ENCODE measurements at places on chromosomes 1 and 21.

- no peak for DNase-seq
Observed at GRCh38 chr1:179042087-179042486, 16.4 kb downstream of the FAM20B start.

GRCh38 chr1:22208268-22208972, 65.5 kb upstream of the WNT4 start:
- DNase-seq = no peak

DNA sequence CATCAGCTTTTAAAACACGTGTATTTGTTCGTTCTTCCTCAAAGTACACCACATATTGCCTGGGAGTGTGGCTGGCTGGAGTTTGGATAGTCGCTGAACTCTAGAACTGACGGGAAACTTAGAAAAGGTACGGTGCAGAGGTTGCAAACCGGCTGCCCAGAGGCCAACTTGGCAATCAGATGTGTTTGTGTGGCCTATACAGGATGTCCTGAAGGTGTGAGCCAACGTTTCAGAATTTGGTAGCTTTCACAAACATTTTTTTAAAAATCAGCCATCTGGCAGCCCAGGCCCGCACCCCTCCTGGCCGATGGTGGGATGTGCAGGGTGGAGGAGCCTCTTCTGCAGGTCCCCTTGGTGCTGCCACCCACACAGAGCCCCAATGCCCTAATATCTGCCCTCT, 73.6 kb upstream of the SLC25A33 start:
- no peak for DNase-seq

GRCh38 chr21:38440746-38441145, 57.5 kb downstream of the ERG start:
- DNase-seq = no peak

DNA sequence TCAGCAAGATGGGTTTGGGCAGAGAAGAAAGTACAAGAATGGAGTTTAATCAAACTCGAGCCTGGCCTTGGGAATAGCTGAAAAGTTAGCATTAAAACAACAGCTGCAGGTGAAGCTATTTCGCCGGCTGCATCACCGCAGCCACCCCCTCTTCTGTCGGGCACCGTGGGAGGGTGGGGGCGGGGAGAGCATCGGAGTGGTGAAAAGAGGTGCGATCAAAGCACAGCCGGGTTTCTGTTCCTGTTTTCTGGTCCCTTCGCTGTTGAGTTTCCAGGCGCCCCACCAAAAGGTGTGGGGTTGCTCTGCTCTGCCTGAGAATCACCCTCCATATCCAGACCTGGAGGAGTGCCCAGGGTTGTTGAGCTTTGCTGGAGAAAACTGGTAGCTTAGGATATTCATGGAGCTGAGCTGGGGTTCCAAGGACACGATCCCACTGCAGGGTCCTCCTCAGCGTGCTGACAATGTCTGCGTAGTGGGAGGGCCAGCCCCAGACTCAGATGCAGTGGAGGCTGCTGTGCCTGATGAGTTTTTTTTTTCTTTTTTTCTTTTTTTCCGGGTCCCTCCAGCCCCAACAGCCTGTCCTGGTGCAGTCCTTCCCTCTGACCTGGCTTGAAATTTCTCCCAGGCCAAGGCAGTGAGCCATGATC, 127.5 kb upstream of the C1orf174 start:
- DNase-seq = no peak
